Esophagus (tissue), 2 donors: ENCODE measurements at places on chromosomes 5 and 9. TPM values are rescaled to one million over a fixed set of nuclear protein-coding genes. Genes with fewer than 3 reads are reported as not detected.

The PTPN3 gene
- 14.7 TPM for polyA plus RNA-seq

The CTSL gene
- 6.0 TPM for polyA plus RNA-seq

The BTNL3 gene
- 0.06 TPM for polyA plus RNA-seq

The TMEM252 gene
- polyA plus RNA-seq: 0.06 TPM

The SHISAL2B gene
- not detected for polyA plus RNA-seq

The AK6 gene
- polyA plus RNA-seq: 43.2 TPM

The SARDH gene
- polyA plus RNA-seq: 0.20 TPM

The PDE6A gene
- 1.5 TPM for polyA plus RNA-seq

The SV2C gene
- 0.43 TPM for polyA plus RNA-seq
